ENCODE measurements at places on chromosomes 12 and 14.

GRCh38 chr14:65581799-65582198, 169.3 kb downstream of the FUT8 start:
- no peak for DNase-seq

GRCh38 chr12:108832208-108832607, 25.2 kb downstream of the SSH1 start:
- no peak for DNase-seq

DNA sequence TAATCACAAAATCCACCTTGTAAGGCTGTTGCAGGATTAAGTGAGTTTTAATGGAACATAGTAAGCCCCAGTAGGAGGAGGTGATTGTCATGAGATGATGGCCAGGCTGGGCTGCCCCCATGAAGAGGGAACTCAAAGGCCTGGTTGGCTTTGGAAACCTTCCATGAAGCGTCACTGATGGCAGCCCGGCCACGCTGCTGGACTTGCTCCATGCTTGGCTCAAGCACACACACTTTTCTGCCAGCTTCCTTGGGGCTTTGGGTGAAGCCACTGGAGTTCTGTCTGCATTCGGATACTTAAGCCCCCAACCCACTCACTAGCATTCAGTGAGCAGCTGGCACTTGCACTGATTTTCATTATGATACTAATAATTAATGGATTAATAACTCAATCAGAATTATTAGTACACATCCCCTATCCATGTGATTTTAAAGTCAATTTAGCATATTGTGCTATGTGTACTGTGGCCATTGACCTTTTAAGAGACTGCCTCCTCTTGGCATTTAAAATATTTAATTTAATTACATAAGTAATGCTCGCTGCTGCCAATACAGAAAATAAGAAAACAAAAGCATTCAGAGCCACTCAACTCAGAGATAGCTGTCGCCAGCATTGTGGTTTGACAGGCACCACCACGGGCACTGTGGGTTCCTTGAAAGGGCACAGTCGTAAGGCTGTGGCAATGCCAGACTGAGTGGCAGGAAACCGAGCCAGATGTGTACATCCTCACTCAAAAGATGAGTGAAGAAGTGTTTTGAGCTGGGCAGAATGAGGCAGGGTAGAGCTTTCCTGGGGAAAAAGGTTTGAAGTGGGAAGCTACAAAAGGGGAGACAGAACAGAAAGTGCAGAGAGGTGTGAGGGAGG, 15.9 kb downstream of the KRT85 start:
- no peak for DNase-seq

DNA sequence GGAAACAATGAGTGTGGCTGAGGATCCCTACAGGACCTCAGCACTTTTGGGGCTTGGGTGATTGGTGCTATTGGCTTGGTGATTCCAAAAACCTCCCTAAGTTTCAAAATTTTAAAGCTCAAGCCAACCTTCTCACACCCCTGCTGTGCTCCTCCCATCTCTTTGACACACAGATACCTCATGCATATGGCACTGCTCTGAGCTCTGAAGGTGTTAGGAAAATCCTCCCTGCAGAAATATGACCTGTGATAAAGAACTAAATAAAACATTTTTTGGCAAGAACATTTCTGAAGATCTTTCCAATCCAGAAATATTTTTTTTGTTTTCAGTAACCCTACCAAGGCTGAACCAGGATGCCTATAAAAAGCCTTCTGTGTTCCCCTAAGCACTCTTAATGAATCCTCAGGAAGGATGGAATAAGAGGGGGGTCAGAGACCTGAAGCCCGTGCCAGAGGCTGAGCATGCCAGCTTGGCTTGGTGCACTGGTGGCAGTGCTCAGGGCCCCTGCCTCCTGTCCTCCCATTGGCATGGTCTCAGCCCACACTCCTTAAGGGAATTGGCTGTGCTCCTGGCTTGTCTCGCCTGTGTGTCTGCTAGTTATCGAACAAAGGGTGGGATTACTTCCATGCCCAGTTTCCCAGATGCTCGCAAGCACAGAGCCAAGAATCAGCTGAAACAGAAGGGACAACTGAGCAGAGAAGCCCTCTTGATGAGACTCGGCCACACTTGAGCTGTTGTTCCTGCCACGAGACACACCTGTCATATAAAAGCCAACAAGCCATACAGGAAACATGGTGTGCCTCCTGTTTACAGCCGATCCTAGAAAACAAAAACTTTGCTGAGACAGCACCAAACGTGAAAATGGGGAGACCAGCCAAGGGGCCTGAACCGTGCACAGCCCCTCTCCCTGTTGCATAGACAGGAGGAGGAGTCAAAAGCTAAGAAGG, 132.7 kb upstream of the EEA1 start:
- no peak for DNase-seq

DNA sequence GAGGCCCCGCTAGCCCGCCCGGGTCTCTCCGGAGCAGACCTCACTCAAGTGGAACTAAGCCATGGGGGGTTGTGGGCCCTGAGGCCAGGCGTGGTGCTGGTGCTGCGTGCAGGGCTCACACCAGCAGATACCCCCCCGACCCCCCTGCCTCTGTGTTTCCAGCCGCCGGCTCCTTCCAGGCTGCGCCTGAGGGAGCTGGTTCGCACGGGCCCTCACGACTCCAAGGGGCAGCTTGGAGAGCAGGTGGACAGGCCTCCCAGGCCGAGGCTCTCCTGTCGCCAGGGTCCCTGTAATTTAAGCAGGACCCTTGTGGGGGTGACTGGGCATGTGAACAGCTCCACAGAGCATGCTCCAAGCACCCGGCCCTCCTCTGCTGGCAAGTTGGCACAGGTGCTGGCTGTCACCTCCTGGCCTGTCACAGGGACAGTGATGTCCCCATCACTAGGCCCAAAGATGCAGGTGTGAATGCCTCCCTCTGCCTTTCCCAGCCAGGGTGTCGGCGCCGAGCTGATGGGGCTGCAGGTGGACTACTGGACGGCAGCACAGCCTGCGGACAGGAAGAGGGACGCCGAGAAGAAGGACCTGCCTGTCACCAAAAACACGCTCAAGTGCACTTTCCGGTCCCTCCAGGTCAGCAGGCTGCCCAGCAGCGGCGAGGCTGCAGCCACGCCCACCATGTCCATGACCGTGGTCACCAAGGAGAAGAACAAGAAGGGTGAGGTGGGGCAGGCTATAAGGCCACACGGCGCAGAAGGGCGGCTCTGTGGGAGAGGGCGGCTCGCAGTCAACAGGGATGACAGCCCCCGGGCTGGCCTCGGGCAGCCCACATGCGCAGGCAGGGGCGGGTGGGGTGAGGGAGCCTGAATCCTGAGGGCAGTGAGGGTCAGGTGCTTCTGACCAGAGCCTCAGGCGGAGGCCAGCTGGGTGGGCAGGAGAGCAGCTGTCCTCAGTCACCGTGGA, 5.9 kb upstream of the TEX22 start:
- DNase-seq: no peak

DNA sequence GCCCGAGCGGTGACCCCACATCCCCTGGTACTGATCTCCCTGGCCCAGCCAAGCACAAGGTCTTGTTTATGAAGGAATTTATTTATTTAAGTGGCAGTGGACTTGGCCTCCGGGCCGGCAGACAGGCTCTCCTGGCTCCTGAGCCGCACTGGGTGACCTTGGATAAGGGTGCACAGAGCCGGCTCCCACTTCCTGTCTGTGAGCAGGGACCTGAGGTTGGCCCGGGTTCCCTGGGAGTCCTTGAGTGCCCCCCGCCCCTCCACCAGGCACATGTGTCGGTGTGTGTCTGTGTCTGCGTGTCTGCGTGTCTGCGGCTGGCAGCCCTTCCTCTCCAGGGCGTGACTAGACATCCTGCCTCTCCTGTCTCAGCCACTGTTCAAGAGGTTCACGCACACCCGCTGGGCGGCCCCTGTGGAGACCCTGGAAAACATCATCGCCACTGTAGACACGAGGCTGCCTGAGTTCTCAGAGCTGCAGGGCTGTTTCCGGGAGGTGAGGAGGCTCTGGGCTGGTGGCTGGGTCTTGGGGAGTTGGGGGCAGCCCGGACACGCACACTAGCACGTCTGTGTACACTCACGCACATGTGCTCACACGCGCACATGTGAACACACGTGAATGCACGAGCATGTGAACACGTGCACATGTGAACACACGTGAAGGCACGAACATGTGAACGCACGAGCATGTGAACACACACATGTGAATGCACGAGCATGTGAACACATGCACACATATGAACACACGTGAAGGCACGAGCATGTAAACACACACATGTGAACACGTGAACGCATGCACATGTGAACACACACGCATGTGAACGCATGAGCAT, 9.3 kb downstream of the TNFAIP2 start:
- no peak for DNase-seq

GRCh38 chr12:132475304-132476037, 14.5 kb upstream of the FBRSL1 start:
- DNase-seq: no peak

DNA sequence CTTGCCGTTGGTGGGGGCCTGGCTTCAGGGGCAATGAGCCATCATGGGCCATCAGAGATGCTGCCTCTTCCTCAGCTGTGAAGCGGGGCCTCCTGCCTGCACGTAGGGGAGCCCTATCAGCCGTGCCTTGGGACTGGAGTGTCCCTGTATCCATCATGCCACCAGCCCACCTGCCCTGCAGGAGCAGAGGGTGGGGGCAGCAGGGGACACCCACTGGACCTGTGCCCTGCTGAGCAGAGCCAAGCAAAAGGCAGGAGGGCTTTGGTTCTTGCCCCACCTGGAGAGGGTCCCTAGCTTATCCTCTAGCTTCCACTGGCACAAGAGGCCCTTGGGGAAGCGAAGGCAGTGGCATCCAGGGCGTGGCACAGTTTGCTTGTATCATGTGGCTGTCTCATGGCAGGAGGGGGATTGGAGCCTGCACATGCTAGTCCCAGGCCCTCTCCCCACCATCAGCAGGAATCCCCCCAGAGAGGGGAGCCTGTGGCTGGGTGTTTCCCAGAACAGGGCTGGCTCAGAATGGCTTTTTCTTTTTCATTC, 10.1 kb downstream of the ADSS1 start:
- no peak for DNase-seq

GRCh38 chr12:90038289-90038688, 329.7 kb upstream of the ATP2B1 start:
- DNase-seq: no peak

DNA sequence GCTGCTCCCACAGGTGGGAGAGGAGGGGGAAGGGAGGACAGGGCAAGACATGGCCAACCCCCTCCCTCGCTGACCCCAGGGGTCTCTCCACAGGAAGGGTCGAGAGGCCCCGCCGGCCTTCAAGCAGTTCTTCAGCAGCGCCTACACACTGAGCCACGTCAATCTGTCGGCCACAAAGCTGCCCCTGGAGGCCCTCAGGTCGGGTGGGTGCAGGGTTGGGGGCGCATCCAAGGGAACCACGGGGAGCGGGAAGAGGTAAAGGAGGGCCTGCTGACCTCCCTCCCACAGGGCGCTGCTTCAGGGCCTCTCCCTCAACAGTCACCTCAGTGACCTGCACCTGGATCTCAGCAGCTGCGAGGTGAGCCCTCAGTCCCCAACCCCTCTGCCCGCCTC, 6.1 kb downstream of the CARMIL3 start:
- no peak for DNase-seq

GRCh38 chr12:68789144-68789878, 18.7 kb upstream of the MDM2 start:
- no peak for DNase-seq

DNA sequence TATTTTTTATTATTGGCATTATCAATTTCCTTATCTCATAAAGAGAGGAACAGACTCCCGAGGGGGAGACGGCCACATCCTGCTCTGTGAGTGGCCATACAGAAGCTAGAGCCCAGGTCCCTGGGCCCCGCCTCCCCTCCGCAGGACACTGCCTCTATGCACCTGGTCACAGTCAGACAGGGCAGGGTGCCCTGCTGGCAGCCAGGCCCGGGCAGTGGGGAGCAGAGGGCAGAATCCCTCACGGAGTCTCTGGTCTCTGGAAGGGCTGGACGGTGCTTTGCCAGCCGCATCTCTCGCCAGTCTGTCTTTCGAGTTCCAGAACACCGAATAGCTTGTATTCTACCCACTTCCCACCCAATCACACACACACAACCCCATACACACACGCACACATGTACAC, 16.4 kb upstream of the CACNA2D4 start:
- no peak for DNase-seq

GRCh38 chr12:22477894-22478287, 66.5 kb downstream of the C2CD5 start:
- DNase-seq: no peak

DNA sequence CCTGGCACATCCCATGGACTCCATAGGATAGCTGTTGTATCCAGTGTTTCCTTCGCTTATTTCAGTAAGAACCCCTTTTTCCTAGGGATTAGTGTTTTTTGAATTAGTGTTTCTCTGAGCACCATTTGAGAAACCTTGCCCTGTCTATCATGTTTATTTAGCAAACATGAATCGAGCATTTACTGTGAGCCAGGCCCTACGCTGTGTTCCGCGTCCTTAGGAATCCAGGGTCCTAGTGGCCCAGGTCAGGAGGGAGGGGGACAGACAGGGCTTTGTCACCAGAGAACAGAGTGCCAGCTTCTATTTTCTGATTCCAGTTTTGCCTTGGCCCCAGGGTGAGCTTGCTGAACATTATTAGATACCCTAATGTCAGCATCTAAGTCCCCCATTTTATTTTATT, 2.5 kb downstream of the TEAD4 start:
- no peak for DNase-seq

- no peak for DNase-seq
These were observed 107.7 kb upstream of the CAND1 start for GRCh38 chr12:67161322-67161918.

- no peak for DNase-seq
These were observed 20.4 kb downstream of the TMTC1 start for GRCh38 chr12:29763301-29763683.

- DNase-seq: no peak
These were observed 4.0 kb upstream of the CPNE6 start for GRCh38 chr14:24067133-24068082.

GRCh38 chr14:56349960-56350359, 229.6 kb upstream of the TMEM260 start:
- no peak for DNase-seq

- DNase-seq: no peak
These were observed 80.0 kb upstream of the EGLN3 start for GRCh38 chr14:34030864-34031263.

DNA sequence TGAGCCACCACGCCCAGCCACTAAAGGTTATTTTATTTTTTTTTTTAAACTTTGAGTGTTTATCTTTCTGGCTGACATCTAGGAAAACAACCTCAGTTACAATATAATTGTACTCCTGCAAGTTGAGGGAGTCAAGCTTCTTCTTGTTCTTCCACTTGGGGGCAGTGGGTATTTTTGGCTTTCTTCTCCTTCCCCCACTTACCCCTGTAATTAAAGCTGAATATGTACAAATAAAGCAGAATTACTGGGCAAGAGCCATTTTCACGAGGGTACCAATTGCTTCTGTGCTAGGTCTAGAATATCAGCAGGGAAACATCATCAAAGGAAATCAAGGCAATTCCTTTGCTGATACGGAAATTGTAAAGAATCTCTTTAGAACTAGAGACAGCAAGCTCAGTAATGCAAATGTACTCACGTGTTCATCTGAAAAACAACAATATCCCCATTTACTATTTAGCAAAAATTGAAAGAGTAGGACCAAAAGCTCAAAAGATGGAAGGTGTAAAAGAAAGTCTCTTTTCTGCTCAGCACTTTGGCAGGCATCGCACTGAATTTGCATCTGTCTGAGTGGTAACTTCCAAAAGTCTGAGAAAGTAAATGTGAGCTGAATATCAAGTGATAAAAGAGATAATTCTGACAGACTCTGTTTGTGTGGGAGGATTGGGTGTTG, 72.8 kb downstream of the TAOK3 start:
- no peak for DNase-seq

Data from activated T-helper 9 cell treated with anti-CD3 and anti-CD28 coated beads, Interleukin-2, amount 50 U/mL, for 16 hours (primary cell).